Fibroblast of skin of left quadriceps (primary cell): ENCODE measurements at places on chromosomes 1 and 21.
A peak's percentile ranks its signal among the peaks of the same experiment; 100 is the strongest.

- DNase-seq, result no peak
These were observed 50.3 kb downstream of the TRAF5 start for GRCh38 chr1:211376807-211377470.

DNA sequence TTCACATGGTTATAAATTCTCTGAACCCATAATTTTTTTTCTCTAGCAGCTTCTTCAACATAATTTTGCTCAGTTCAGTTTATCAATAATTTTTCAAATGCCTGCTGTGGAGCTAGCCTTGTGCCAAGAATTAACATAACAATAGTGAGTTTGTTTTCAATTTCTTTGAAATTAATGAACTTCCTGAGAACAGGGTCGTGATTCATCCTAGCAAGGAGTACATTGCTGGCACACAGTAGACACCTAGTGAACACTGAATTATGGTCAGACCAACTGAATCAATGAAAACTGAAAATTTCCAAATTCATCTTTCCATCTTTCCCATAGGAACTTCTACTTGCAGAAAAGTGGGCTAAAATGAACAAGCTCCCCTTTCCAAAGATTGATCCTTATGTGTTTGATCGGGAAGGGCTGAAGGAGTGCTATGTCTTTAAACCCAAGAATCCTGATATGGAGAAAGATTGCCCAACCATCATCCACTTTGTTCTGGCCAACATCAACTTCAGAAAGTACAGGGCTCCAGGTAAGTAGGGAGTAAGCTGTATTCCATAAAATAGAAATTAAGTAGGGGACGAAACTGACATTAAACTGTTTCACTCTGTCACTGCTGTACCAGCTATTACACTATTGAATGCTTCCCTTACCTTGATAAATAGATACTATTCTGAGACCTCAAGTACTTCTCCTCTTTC lies 148.7 kb downstream of the PLA2G4A start:
- no peak for DNase-seq

DNA sequence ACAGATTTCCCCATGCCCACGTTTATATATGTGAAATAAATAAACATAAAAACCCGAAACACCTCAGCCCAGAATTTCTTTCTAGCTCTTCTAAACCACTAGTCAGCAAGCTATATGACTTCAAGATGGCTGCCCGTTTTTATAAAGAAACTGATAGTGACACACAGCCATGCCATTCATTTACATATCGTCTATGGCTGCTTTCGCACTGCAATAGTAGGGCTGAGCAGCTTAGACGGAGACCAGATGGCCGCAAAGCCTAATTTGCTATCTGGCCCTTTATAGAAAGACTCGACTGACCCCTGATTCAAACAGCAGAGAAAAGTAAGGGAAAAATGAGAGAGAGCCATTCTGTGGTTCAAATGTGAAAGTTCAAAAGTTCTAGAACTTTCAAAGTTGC lies 45.7 kb upstream of the FMN2 start:
- no peak for DNase-seq

DNA sequence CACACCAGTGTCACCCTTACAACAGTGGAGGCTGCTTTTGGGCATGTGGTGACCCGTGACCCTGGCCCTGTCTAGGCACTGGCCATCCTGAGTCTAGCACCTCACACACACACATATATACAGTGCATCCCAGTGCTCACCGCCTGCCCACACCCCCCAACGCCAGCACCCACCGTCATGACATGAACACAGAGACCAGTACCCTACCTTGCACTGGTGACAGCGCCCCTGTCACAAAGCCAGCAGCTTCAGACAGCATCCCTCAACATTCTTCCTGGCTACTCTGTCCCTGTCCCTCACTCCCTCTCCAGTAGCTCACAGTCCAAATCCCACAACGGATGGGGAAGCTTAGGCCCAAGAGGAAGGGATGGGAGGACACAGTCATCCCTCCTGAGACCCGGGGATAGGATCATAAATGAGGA lies 27.1 kb downstream of the AHDC1 start:
- DNase-seq, result no peak

DNA sequence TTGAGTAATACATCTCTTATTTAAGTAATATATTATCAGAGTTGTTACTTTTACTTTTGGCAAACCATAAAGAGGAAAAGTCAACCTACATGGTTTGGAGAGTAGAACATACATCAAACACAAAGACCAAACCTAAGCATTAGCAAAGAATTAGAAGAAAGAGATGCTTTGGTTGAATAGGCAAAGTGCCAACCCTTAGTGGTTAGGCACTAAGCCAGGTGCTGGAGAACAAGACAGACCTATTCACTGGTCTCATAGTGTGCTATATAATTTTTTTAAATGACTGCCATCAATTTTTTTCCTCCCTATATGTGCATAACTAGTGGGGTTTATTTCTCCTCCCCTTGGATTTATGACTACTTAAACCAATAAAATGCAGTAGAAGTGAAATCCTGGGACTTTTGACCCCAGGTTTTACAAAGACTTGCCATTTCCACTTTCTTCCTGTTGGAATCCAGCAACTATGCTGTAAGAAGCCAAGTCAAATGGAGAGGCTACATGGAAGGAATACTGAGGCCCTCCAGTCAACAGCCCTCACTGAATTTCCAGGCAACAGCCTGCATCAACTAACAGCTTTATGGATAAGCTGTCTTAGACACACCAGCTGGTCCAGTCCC lies 69.8 kb upstream of the HAO2 start:
- DNase-seq, result peak; percentile 85
